ENCODE measurements at places on chromosomes 7 and 10. TPM values are rescaled to one million over a fixed set of nuclear protein-coding genes. Genes with fewer than 3 reads are reported as not detected.

- DNase-seq: no peak
Observed at GRCh38 chr10:79182781-79183467, 114.2 kb downstream of the ZMIZ1 start.

Gene UCMA
- total RNA-seq: not detected

DNA sequence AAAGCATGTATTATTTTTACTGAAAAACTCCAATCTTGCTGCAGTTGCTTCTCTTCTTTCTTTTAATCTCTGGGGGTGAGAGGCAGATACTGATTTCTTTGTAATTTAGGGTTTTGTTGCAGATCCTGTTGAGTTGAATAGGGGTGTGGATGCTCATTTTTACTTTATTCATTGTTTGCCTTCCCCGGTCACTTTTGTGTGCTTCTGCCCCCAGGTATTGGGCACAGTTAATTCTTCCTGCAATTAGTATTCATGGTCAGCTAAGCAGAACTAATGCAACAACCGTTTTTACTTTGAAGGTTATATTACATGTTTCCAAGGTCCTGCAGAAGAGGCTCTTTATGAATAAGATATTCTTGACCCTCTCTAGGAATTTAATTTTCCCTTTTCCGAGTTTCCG, 96.4 kb downstream of the BUB3 start:
- DNase-seq: no peak

Gene PPP1R9A
- 25.1 TPM for total RNA-seq

Gene KAZALD1
- 8.2 TPM for total RNA-seq

GRCh38 chr7:141533149-141533949, 17.9 kb upstream of the AGK start:
- DNase-seq: peak; percentile 95

GRCh38 chr10:22058201-22058600, 54.7 kb upstream of the DNAJC1 start:
- peak; percentile 74 for DNase-seq

DNA sequence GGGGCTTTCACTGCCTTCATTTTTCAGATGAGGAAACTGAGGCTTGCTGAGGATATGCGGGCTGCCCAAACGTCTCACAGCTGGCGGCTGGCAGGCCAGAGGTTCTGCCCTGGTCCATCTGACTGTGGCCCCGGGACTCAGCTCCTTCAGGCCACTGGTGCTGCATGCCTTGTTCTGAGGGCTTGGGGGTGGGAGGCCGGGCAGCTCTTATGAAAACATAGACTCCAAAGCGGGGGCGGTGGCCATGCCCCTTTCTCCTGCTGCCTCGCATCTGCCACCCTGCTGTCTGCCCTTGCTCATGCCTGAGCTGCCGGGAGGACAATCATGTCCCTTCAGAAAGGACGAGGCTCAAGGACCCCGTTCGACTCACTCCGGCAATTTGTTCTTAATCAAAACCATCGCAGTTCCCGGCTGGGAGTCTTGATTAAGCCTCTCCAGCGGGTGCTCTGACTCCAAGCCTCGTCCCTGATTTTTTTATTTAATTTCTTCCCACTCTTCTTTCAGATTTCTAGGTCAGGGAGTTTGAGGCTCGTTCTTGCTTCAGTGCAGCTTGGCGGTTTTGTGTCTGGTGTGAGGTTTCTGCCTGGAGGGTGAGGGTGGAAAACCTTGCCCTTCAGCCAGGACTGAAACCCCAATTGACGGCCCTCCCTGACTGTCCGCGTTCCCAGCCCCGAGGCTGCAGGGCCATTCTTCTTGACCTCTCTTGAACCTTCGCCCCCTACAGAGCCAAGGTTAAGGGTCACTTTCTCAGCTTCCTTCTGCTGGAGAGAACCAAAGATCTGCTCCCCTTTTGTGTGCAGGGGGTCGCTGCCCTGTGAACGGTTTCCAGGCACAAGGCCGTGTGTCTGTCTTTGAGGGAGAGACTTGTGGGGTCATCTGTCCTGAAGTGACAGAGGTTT, 120.8 kb downstream of the DNAJB6 start:
- no peak for DNase-seq

DNA sequence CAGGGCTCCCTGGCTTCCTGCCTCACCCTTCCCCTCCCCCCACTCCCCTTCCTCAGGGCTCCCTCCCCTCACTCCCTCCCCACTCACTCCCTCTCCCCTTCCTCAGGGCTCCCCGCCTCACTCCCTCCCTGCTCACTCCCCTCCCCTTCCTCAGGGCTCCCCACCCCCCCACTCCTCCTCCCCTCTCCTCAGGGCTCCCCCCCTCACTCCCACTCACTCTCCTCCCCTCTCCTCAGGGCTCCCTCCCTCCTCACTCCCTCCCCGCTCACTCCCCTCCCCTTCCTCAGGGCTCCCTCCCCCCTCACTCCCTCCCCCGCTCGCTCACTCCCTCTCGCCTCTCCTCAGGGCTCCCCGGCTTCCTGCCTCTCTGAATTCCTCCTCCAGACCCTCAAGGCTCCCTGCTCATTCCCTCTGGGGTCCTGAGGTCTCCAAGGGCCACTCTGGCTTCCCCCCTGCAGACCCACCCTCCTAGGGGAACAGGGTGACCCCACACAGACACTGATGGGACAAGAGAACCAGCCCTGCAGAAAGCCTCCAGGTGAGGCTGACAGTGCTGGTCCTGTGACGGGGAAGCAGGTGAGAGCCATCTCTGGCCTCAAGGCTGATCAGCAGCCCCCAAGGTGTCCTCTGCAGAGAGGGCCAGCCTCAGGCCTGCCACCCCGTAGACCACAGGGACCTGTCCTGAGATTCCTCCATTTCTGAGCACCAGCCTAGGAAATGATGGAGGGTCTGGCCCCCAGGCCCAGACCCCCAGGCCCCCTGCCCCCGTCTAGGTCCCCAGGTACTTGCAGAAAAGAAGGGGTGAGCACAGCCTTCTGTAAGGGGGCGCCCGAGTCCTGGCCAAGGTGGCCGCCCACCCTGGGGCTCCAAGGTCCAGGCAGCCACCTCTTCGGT, 47.2 kb downstream of the PWWP2B start:
- DNase-seq: peak; percentile 77

DNA sequence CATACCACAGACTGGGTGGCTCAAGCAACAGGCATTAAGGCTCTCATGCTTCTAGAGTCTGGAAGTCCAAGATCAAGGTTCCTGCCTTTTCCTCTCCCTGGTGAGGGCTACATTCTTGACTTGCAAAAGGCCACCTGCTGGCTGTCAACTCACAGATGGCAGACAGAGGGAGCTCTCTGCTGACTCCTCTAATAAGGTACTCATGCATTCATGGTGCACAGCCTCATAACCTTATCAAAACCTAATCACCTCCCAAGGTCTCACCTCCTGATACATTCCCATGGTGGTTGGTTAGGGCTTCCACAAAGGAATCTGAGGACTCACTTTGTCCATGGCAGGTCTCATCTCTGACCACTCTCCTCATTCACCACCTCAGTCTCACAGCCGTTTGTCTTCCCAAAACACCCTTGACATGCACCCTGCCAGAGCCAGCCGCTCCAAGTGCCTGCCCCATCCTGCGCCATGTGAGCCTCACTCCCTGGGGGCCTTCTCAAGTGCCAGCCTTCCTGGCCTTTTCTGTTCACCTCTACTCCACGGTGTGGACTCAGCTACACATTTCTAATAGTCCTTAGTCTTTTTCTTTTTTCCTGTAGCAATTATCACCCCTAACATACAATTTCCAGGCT, 400.3 kb upstream of the ADARB2 start:
- DNase-seq: no peak

Gene RPEL1
- not detected for total RNA-seq

DNA sequence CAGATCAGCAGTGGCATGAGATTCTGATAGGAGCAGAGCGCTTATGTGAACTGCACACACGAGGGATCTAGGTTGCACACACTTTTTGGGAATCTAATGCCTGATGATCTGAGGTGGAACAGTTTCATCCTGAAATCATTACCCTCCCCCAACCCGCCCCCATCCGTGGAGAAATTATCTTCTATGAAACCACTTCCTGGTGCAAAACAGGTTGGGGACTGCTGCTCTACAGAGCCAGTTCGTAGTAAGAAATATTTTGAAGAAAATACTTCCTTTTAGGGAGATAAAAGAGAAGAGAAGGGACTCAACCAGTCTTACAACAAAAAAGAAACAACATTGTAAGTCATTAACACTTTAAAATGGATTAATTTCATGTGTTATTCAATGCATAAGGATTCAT, 1308.2 kb downstream of the GATA3 start:
- no peak for DNase-seq

GRCh38 chr10:121833387-121833786, 94.4 kb downstream of the ATE1 start:
- DNase-seq: no peak

Gene ELAPOR2
- total RNA-seq: 64.1 TPM

Gene NPTX2
- total RNA-seq: 2.3 TPM

- peak; percentile 58 for DNase-seq
Observed at GRCh38 chr10:112952282-112953173, 2.5 kb downstream of the TCF7L2 start.

Gene MYH16
- total RNA-seq: not detected

GRCh38 chr7:30934732-30935568, 23.3 kb downstream of the AQP1 start:
- no peak for DNase-seq

DNA sequence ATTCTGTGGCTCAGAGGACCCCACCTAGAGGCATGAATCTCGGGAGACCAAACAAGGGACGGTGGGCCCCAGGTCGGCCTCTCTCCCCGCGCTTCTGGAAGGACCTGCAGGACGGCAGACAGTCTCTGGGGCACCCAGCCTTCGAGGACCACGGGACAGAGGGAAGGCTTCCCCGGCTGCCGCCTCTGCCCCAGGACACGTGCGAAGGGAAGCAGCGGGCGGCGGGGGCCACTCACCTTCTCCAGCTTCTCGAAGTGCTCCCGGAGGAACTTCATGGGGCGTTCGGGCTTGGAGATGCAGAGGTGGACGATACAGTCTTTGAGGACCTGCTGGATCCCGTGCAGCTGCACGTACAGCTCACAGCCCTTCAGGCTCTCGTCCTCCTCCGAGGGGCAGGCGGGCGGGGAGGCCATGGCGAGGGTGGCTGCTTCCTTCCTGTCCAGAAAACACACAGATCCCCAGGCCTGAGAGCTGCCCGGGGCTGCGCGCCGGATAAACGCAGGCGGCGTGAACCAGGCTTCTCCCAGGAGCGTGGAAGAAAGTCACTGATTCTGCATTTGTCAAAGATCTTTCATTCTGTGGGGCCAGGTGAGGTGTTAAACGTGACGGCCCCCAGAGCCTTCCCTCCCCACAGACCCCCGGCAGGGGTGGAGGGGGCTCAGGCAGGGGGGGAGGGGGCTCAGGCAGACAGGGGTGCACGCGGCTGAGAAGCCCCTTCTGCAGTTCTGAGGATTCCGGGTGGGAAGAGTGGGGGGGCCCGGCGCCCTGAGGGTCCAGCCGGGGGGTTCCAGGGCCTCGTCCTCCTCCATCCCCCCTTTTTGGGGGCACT, 15.2 kb upstream of the DNAAF5 start:
- DNase-seq: peak; percentile 64

DNA sequence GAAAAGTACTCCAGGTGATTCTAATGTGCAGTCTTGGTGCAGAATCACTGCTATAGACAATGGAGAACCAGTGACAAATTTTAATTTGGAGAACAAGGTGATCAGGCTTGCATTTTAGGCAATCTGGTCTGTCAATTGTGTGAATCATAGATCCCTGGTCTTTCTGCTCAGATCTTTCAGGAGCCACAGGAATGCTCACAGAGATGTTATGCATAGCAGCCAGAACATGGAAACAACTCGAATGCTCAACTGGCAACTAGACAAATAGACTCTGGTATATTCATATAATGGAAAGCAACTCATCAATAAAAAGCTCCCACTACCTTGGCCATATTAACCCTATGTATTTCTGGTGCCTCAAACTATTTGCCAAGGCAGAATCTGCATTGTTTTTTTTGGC, 209.1 kb downstream of the PHF14 start:
- DNase-seq: no peak

DNA sequence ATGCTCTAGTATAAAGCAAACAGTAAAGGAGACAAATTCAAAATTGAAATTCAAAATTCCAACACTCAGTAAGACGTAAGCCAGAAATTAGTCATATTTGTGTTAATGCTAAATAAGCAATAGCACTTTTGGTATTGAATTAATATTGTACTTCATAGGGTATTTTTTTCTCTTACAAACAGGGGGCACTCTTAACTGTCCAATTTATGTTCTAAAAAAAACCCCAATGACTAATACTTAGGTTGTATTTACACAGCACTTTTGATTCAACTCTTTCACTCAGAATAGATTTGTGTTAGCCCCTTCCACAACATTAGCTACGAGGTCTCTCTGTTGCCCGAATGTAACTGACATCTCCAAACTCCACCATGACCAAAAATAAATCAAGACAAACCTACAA, 284.9 kb upstream of the COBL start:
- no peak for DNase-seq

GRCh38 chr7:44508328-44509030, 18.0 kb upstream of the NUDCD3 start:
- no peak for DNase-seq

- DNase-seq: no peak
Observed at GRCh38 chr10:4136121-4136520, 351.1 kb upstream of the KLF6 start.

DNA sequence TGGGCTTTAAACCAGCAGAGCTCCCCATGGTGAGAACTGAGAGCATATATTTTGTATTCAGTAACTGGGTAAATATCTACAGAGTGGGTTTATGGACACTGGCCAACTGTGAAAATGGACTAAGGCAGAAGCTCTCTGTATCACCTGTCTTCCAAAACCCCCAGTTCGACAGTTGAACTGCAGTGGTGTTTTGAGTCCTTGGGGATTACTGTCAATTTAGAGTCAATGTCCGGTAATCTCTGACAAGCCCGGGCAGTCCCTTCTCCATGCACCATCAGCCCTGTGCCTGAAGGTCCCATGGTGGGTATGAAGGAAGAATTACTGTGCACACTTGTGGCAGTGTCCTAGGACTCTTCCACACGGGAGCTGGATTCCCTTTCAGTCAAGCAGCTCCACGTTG, 235.0 kb downstream of the CCSER2 start:
- DNase-seq: no peak

DNA sequence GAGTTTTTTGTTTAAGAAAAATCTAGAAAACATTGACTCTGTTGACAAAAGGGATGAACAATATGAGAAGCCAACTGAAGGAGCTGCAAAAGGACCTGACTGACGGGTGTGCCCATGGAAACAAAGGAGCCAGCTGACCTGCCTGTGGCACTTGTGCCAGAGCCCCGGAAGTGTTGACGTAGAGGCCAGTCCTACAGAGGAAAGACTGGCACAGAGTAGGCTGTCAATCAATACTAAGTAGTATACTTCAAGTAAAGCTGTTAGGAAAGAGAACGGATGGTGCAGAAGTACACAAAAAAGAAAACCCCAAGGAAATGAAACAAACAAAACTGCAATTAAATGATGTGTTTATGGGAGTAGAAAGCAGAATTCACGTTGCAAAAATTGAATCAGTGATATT, 19.0 kb upstream of the ABI1 start:
- DNase-seq: peak; percentile 40

DNA sequence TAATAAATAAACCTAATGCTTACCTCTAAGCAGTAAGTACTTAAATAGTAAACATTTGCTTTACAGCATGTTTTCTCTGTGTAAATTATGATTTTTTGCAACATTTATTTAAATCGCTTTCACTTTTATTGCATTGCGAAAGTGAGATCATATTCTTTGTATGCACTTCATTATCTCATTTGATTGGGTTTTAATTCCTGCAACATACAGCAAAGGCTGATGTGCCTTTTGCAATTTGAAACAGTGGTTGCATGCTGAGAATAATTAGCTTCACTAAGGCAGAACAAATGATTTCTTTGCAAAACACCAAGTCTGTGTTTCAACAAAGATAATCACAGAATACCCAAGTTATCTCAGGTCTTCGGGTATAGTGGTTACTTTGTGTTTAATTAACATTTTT, 16.3 kb upstream of the THSD7A start:
- peak; percentile 84 for DNase-seq
